ENCODE measurements at places on chromosomes 5 and 9. TPM values are rescaled to one million over a fixed set of nuclear protein-coding genes. Genes with fewer than 3 reads are reported as not detected.

The BARHL1 gene
- not detected for total RNA-seq

The LSM11 gene
- total RNA-seq: 4.2 TPM

The ZFP37 gene
- total RNA-seq: 0.87 TPM

The NTMT1 gene
- total RNA-seq: 35.2 TPM

The SPATA31C1 gene
- not detected for total RNA-seq

Data from activated naive CD4-positive, alpha-beta T cell treated with anti-CD3 and anti-CD28 coated beads, Interleukin-2, amount 10 ng/mL, durations not matched to agents 5 hours and 36 hours (primary cell).